IMR-90 (cell line): ENCODE measurements at places on chromosomes 6 and 20.

GRCh38 chr20:37220731-37221130, 40.9 kb downstream of the GHRH start:
- no peak for DNase-seq

DNA sequence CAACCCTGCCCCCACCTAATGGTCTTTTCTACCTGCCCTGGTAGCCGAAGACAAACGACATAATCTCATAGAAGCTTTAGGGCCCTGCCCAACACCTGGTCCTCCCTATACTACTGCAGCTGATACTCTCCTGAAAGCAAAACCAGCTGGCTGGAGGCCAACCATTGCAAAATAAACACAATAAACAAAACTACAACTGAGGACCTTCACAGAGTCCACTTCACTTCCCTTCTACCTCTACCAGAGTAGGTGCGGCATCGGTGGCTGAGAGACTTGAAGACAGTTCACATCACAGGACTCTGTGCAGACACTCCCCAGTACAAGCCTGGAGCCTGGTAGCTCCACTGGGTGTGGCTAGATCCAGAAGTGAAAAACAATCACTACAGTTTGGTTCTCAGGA, 476.2 kb downstream of the MMUT start:
- no peak for DNase-seq

GRCh38 chr20:51610761-51611624, 68.5 kb upstream of the NFATC2 start:
- DNase-seq: no peak

GRCh38 chr20:44113618-44114376, 73.2 kb downstream of the JPH2 start:
- no peak for DNase-seq

DNA sequence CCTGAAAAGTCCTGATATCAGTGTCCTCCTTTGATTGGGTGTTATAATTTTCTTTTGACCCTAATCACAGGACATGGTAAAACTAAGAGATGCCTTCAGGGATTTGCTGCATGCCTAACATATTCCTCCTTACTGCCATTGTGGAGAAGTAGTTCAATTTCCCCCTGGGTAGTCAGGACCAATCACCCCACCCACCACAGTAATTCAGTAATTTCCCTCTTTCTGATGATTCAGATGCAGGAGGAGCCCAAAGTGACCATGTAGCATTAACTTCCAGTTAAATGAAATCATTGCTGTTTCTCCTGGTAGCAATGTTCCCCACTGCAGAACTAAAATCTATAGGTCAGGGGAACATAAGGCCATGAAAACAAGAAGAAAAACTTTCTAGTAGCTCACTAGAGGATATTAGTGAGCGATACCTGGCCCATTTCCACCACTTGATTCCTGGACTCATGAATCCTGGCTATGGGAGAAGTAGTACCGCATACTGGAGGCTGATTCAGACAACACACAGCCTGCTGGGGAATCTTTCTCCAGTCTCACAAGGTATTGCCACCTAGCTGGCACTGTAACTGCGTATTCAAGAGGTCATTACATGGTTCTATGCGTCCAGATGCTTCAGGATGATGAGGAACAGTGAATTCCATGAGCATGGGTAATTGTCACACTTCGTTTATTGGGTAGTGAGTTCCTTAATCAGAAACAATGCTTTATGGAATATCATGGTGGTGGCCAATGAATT, 561.2 kb downstream of the HAO1 start:
- DNase-seq: no peak

- peak; percentile 52 for DNase-seq
Measured at GRCh38 chr20:40945754-40946450, 82.7 kb upstream of the TOP1 start.

DNA sequence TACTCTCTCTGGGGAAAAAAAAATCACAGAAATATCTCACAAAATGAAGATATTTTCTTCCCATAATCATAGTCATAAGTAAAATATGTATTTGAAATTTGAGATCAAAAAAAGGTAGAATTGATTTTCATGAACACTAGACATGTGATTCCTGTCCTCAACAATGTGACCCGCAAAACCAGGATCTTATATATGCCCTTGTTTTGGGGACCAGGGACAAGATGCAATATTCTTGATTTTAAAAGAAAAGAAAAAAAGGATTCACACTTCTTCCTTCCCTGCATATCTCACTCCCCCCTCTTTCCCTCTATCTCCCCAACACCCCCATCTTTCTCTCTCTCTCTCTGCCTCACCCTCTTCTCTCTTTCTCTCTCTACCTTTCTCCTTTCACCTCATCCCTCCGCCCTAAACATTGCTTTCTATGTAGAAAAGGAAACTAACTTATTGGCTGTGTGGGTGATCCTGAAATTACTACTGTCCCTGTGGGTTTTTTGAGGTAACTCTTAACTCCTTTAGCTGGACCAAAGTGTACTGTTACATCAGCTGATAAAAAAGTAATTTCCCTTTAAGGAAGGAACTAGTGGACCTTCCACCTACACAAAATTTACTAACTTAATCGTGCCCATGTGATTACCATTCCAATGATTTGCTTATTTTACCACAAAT, 85.6 kb downstream of the AIG1 start:
- DNase-seq: no peak

DNA sequence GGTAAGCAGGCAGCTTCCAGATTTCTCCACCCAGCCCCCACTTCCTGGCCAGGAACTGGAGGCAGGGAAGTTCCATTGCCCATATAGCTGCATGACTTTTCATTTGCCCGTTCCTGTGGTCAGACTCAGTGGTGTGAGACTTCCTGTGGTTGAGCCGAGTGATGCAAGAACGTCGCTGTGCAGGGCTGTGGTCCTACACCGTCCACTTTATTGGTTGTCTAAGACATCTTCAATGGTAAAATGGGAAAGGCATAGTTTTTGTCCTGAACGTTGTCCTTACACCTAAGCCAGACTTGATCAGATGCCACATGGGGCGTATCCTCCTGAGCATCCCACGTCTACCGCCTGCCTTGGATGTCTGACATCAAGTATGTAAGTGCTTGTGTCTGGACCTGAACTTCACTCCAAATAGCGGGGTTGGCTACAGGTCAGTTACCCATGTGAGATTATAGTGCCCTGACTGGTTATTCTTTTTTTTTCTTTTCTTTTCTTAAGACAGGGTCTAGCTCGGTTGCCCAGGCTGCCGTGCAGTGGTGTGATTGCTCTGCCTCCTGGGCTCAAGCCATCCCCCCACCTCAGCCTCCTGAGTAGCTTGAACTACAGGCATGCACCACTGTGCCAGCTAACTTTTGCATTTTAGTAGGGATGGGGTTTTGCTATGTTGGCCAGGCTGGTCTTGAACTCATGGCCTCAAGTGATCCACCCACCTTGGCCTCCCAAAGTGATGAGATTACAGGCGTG, 25.9 kb upstream of the GTSF1L start:
- peak; percentile 90 for DNase-seq

- peak; percentile 46 for DNase-seq
Measured at GRCh38 chr6:26172608-26172968, 85.4 kb downstream of the HFE start.

- DNase-seq: peak; percentile 88
Measured at GRCh38 chr6:1597924-1598323, 11.8 kb upstream of the FOXC1 start.

DNA sequence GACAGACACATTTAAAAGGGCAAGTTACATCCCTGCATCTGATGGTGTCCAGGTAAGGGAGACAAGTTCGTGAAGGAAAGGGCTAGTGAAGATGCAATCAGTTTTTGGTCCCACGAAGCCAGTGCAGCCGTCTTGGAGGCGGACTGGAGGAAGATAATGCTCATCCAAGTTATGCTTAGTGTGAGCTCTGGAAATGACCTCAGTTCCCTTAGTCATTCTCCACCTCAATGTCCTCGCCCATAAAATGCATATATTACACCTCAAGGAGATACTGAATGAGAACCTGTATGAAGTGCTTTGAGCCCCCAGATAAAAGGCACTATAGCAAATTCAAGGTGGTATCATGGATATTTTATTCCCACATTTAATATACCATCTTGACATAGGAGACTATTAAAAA, 358.8 kb downstream of the ADGRB3 start:
- no peak for DNase-seq

DNA sequence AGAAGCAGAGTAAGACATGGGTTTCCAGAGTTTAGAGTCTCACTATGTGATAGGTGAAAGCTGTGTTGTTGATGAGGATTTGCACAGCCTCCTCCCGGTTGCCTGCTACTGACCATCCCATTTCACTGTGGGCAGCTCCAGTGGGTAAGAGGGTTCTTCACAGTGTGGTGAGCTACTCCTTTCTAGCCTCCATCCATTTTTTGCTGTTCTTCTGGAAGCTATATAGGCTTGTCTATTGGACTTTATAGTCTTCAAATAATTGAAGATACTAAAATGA, 13.4 kb downstream of the UST start:
- no peak for DNase-seq

DNA sequence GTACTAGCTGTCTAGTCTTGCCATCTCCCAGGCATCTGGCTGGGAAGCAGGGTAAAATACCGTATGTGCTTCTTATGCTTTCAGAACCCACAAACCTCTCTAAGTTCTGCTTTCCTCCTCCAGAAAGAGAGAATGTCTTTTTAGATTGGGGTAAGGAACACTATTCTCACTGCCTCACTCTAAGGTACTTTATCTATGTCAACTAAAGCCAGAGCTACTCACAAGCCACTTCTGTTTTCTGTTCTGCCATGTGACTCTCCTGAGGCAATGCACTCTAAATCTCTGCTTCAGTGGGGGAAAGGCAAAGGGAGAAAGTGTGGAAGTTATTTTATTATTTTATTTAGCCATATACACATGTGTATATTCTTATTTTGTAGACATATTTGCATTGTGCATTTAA, 15.6 kb downstream of the MEP1A start:
- DNase-seq: no peak

DNA sequence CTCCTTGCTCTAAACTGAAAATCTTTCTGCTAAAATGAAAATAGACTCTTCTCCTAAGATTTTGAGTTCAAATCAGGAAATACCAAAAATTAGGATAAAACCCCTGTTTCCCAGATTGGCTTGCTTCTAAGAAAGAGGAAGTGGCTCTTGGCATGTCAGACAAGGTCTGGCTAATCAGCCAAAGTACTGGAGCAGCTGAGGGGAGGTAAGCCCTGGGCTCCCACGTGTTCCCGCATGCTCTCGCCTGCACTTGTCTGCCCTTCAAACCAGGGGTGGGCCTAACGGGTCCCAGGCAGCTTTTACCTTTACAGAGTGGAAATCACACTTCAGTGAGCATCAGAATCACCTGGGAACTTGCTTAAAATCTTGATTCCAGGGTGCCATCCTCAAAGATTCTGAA, 43.2 kb upstream of the GABRR1 start:
- no peak for DNase-seq

DNA sequence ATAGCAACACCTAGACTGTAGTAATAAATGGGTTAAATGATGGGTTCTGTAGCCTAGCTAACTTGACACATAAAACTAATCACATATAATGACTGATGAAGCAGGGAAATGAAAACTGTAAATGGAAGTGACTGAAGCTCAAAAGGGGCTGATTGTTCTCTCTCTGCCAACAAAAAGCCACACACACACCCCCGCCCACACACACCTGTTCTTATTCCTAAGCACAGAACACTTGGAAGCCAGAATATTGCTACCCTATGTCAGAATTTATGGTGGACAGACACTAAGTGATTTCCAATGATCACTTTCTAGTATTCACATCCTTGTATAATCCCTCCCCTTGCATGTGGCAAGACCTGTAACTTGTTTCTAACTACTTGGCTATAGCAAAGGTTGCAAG, 603.5 kb downstream of the UTRN start:
- DNase-seq: no peak

- peak; percentile 58 for DNase-seq
Measured at GRCh38 chr6:14466278-14466677, 348.7 kb downstream of the CD83 start.

- DNase-seq: no peak
Measured at GRCh38 chr20:3699037-3699436, 13.4 kb downstream of the SIGLEC1 start.

- no peak for DNase-seq
Measured at GRCh38 chr20:14232650-14233049, 104.8 kb downstream of the FLRT3 start.

- DNase-seq: peak; percentile 63
Measured at GRCh38 chr20:3165473-3166337, 6.0 kb upstream of the FASTKD5 start.

DNA sequence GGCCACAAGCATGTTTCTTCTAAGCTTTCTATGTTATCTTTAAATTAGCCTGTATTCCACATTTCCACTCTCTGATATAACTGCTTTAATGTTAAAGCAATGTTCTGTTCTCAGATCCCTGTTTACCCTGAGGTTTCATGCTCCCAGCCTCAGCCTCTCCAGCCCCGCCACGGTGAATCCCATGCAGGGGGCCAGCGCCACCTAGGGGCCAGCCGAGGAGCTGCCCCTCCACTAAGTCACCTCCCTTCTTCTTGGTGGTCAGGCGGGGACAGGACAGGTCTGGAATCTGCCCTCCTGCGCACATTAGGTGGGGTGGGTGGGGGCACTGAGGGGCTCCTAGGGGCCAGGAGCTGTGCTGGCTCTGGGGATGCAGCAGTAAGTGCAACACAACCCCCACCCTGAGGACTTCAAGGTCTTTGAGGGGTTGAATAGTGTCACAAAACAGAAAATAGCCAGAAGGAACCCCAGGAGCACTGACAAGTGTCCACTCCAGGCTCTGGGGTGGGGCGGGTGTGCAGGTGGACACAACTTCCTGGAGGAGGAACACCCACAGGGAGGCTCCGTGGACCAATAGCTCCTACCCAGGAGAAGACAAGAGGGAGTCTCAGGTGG, 61.6 kb downstream of the RAB44 start:
- peak; percentile 68 for DNase-seq

DNA sequence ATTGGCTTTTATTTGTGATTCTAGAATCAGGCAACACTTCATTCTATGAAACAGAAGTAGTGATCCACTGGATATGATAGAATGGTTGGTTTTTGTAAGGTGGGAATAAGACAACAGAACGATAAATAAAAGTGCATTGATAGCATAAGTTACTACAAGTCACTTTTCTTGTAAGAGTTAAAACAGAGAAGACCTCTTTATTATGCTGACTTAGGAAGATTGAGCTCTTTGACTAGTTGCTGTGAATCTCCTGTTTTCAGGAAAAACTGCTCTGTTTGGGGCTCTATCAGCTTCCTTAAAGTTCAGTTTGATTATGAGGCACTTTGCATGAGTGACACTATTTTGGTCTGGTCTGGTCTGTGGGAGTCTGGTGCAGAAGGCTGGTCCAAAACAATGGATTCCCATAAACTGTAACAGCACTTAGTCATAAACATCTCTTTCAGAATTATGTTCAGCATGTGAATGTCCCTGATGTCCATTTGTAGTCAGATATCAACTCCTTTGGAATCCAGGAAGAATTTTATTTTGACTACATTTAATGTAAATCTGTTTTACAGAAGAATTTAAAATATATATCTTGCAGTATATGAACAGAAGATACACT, 35.0 kb upstream of the DSE start:
- no peak for DNase-seq

DNA sequence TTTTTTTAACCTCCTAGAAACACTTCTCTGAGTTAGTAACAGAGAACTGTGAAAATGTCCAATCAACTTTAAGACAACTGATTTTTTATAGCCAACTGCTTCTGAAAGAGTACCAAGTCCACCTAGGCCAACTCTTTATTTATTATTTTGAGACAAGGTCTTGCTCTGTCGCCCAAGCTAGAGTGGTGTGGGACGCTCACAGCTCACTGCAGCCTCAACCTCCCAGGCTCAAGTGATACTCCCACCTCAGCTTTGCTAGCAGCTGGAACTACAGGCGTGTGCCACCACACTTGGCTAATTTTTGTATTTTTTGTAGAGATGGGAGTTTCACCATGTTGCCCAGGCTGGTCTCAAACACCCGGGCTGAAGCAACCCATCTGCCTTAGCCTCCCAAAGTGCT, 331.6 kb downstream of the RNGTT start:
- no peak for DNase-seq

GRCh38 chr6:74626288-74626687, 579.6 kb downstream of the COL12A1 start:
- no peak for DNase-seq
